Right hindlimb (tissue), 1 donor: ENCODE measurements at places on chromosomes 2 and 18.

GRCh38 chr2:148495586-148495985 is 149.0 kb upstream of the EPC2 start:
- DNase-seq, result no peak

GRCh38 chr2:112836695-112837117 is at the start of gene IL1B:
Gene IL1B (minus strand): TSS chr2:112836779. CDS start chr2:112836229, 550 bp downstream.
- no peak for DNase-seq

- DNase-seq, result no peak
Measured at GRCh38 chr18:919078-919477, 14.4 kb downstream of the ADCYAP1 start.

GRCh38 chr2:163877316-163877715 is 141.5 kb upstream of the FIGN start:
- no peak for DNase-seq

DNA sequence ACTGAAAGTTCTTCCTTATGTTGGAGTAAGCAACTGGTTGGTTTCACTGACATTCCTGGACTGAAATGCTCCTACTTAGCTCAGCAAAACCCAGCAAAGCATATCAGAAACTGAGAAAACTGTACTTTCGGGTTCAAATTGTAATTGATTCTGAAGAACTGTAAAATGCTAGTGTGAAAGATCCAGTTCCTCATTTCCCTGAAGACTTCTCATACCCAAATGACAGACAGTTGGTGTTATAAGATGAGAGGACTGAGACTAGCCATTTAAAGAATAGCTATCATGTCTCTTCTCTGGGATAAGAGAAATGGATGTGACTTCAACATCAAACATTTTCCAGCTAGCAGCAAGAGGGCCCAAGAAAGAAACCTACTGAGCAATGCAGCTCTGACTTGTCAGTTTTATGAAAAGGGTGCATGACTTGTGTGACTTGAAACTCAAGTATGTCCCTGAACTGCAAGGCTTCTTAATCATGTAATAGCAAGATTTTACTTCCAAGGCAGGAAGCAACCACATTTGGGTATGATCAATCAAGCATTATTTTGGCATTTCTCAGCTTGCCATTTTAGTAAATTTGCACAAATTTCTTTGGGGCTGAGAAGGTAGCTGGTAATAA is 420.3 kb upstream of the MMADHC start:
- DNase-seq, result no peak

DNA sequence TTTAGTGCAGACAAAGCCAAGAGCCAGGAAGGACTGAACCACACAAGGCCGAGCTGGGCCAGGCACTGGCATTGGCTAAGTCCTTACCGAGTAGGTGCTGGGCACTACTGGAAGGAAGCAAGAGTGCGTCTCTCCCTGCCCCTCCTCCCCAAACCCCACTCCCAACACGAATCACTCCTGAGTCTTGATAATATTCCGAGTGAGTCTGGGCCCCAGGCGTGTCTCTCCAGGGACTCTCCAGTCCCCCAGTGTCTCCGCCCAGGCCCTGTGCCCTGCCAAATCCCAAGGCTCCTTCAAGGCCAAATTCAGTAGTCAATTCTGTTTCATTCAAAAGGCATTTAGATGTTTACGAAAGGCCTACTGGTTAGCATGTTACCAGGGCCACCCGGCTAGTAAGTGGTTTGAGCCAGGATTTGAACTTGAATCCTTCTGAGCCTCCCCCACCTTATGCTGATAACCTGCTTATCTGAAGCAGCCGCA is 82.8 kb downstream of the GLI2 start:
- DNase-seq, result no peak

GRCh38 chr2:118554616-118555015 is 292.8 kb downstream of the EN1 start:
- DNase-seq, result no peak

DNA sequence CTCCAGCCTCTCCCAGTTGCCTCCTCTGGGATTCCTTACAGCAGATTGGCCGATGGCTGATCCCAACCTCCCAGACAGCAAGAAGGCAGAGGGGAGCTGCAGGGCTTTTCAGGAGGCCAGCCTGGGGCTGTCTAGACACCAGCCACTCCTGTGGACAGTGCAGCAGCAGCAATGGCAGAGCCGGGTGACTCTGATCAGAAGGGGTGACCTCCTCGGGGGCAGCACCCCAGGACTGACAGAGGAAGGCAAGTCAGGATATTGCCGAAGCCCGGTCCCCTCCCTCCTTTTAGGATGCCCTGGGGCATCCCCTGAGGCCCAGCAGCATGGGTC is 84.5 kb downstream of the INHBB start:
- DNase-seq, result no peak

DNA sequence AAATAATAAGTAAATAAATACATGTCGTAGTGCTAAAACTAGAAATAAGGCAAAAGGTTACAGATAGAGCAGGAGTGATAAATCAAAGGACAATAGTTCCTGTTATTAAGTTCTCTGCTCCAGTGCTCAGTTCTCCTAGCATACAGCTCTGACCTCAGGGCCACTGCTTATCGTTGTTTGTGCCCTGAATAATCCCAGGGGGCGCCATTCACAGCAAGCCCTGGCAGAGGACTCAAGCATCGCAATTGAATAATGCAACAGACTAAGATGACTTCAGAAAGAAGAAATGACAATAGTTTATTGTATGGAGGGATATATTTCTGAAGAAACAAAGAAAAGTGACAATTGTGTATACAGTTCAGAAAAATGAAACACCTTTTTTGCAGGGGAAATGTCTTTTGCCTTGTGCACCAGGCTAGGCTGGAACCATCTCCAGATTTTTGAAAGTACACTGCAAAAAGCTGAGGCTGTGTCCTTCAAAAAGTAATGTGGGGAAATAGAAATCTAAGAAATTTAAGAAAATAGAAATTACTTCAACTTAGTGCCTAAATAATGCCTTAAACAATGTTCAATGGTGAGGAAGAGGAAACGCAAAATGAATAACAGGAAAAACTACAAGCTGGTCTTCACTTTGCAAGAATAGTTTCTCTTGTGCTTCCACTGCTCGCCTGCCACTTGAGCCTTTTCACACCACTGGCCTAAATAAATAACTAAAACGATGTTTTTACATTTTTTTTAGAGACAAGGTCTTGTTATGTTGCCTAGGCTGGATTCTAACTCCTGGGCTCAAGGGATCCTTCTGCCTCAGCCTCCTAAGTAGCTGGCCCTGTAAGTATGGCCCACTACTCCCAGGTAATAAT is 19.0 kb upstream of the CCNYL1 start:
- DNase-seq, result no peak

DNA sequence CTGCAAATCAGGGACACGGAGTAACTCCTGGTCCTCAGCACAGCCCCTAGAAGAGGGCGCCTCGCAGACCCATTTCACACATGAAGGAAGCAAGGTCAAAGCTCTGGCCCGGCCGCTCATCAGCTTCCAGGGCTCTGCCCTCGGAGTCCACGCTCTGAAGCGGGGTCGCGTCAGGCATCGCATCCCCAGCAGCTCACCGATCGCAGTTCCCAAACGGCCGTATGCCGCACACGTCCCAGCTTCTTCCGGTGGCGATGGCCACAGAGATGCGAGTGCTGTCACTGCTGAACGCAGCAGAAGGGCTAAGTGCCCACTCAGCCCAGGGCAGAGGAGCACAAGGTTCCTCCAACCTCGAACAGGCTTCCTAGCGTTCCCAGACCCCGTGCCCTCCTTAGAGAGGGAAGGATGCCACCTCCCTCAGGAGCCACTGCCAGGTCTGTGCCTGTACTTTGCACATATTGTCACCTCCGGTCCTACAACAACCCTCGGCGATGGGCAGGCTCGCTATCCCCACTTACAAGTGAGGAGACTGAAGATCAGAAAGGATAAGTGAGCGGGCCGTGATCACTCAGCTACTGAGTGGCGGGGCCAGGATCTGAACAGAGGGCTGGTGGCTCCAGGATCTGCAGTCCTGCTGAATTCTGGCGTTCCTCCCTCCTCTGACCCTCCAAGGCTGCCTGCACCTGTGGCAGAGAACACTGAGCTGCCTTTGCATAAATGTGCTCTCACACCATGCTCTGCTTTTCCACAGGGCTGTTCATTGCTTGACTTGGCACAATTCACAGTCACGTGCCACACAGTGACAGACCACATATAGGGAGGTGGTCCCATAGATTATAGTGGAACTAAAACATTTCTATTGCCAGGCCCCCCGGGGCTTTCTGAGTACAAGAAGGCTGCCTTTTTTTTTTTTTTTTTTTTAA is 71.4 kb downstream of the COPS8 start:
- no peak for DNase-seq

GRCh38 chr18:57589161-57589560 is 2.7 kb upstream of the FECH start:
- DNase-seq, result no peak

DNA sequence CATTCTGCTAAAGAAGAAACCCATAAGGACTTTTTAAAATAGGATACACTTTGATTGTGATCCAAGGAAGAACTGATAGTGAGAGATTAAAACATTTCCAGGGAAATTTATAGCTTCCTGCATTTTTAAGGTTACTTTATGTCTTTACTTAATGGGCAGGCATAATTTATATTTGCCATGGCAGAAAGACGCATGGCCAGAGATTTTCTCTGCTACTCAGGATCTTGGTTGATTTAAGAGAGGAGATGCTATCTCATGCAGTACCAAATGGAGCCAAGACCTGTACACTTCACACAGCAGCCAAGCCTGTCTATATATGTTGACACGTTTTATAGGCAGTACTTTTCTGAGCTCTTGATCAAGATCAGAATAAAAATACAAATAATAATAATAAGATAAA is 60.9 kb upstream of the NT5C1B start:
- DNase-seq, result no peak

DNA sequence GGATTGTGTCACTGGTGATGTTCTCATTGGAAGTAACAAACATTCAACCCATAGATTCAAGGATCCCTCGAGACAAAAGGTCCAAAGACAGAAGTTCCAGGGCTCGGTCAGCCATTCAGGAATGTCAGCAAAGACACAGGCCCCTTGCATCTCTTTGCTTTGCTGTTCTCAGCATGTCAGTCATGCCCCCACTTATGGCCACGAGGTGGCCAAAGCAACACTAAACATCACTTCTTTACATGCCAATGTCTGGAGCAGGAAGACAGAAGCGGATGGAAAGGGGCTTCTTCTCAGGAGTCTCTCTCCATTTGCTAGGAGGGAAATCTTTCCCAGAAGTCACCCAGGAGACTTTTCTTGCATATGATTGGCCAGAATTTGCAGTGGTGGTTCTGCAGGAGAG is 191.6 kb upstream of the SP5 start:
- no peak for DNase-seq

DNA sequence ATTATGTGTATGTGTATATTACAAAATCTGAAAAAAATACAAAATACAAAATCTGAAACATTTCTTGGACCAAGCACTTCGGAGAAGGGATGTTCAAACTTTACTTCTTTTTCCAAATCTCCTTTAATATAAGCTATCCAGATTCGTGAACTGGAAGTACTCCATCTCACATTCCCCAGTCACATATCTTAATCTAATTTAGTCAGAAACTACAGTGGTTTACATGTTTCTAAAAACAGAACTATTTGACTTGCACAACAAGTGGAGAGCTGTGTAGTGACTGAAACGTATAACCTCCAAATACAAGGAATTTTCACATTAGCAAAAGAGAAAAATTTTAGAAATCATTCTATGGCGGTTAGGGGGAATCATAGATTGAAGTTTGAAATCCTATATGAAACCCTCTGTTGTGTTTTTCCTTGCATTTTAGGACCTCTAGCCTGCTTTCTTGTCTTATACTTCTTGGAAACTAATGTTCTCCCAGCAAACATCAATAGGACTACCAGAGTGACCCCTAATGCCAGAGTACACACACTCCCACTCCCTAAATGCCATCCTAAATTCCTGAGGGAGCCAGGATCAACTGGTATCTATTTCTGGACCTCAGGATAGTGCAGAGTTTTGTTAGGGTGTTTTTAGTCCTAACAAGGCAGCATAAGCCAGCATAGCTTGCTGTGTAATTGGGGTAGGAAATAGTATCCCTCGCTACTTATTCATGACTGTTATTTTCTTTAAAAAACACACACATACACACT is 30.2 kb upstream of the ROCK1 start:
- DNase-seq, result no peak

DNA sequence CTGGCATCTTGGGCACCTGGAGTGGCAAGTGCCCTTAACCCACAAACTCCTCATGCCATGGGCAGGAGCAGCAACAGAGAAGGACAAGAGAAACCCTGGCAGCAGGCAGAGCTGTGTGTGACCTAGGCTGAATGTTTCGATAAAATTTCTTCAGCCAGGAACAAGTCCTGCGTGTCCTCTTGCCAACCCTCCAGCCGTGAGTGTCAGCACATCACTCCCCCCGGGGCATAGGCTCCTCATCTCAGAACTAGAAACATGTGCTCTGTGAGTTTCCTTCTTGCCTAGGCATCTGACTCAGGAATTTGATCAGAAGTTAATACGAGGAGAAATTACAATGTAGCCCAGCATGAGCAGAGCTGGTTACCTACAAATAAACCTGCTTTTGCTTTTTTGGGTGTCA is 2.2 kb downstream of the ABCG8 start:
- no peak for DNase-seq

DNA sequence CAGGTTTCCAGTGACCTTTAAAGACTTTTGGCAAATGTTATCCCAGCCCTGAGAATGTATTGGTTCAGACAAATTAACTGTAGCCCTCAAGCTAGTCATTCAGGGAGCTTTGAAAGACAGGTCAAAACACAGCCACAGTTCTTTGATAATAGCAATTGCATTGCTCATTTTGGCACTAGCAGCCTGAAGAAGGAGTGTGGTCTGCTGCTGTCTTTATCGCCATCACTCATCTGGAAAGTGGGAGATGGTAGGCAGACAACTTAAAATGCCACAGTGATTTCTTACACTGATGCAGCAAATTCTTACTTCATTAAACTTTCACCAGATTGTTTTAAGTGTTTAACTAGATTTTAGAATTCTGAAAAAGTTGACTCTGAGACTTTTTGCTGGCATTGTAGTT is 47.2 kb downstream of the DOK6 start:
- DNase-seq, result no peak

- no peak for DNase-seq
Measured at GRCh38 chr2:209426432-209426831, 2.6 kb downstream of the MAP2 start.

GRCh38 chr2:233459426-233459825 is 105.1 kb downstream of the DGKD start:
- DNase-seq, result no peak

GRCh38 chr2:46131-46470 is 204 bp downstream of the FAM110C start:
- DNase-seq, result peak; percentile 21

- DNase-seq, result no peak
Measured at GRCh38 chr2:31504311-31504710, 76.4 kb downstream of the SRD5A2 start.

GRCh38 chr2:233853353-233853752 is 982 bp downstream of the HJURP start:
- no peak for DNase-seq

GRCh38 chr2:138829326-138829919 is 49.2 kb upstream of the NXPH2 start:
- peak; percentile 41 for DNase-seq

- DNase-seq, result no peak
Measured at GRCh38 chr2:210551001-210551400, 5.4 kb upstream of the CPS1 start.

- DNase-seq, result no peak
Measured at GRCh38 chr2:172763079-172763478, 27.4 kb downstream of the RAPGEF4 start.
